Islet precursor cell (in vitro differentiated cells): ENCODE measurements at places on chromosomes 12 and 14.
A peak's percentile ranks its signal among the peaks of the same experiment; 100 is the strongest.

GRCh38 chr12:42690264-42690663 lies 100.7 kb upstream of the PRICKLE1 start:
- no peak for DNase-seq

GRCh38 chr14:104206281-104206904 lies 68.0 kb downstream of the KIF26A start:
- peak; percentile 70 for DNase-seq

- peak; percentile 74 for DNase-seq
Observed at GRCh38 chr14:25431211-25432076, 381.5 kb upstream of the STXBP6 start.

GRCh38 chr14:74652541-74652940 lies 40.5 kb upstream of the LTBP2 start:
- no peak for DNase-seq
